CD4-positive, alpha-beta T cell treated with Interferon alpha-2 for 1 hour (primary cell): ENCODE measurements at places on chromosomes 16 and 17.

- no peak for DNase-seq
Measured at GRCh38 chr17:70434536-70435490, 265.5 kb downstream of the KCNJ2 start.

DNA sequence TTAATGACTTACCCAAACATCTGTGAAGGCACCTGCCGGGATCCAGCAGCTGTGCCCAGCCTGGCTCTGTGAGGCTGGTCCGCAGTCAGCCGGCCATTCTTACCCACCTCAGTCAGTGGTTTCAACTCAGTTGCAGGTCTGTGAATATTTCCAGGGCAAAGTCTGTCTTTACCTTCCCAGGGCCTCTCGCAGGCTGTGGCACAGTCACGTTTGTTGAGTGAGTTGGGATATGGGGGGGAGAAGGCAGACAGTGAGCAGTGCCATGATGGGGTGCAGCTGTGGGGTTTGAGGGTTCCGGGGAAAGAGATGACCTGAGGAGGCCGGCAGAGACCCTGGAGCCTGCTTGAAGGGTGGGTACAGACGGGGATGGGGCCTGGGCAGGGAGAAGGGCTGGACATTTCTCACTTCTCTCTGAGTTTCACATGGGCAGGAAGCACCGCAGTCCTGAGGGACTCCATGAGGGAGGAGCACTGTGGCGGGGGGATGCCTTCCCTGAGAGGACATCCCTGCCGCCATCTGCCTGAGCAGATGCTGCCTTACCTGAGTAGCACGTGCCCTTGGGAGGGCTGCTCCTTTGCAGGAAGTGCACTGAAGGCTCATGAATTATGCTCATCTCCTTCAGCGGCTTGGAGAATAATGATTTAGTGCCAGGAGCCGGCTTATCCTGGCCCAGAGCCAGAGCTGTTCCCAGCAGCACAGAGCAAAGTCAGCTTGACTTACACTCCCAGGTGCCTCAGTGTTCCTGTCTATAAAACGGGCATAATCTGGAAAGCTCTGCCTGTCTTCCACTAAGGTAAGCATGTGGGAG is 48.1 kb downstream of the KSR1 start:
- no peak for DNase-seq

GRCh38 chr17:3222505-3222904 is 15.0 kb downstream of the OR1A1 start:
- no peak for DNase-seq

GRCh38 chr17:35449371-35449931 is 885 bp upstream of the SLFN13 start:
- DNase-seq, result no peak

- DNase-seq, result no peak
Measured at GRCh38 chr16:55585631-55586030, 19.1 kb downstream of the CAPNS2 start.

GRCh38 chr16:1363501-1364041 is 11.8 kb downstream of the GNPTG start:
- peak; percentile 57 for DNase-seq

DNA sequence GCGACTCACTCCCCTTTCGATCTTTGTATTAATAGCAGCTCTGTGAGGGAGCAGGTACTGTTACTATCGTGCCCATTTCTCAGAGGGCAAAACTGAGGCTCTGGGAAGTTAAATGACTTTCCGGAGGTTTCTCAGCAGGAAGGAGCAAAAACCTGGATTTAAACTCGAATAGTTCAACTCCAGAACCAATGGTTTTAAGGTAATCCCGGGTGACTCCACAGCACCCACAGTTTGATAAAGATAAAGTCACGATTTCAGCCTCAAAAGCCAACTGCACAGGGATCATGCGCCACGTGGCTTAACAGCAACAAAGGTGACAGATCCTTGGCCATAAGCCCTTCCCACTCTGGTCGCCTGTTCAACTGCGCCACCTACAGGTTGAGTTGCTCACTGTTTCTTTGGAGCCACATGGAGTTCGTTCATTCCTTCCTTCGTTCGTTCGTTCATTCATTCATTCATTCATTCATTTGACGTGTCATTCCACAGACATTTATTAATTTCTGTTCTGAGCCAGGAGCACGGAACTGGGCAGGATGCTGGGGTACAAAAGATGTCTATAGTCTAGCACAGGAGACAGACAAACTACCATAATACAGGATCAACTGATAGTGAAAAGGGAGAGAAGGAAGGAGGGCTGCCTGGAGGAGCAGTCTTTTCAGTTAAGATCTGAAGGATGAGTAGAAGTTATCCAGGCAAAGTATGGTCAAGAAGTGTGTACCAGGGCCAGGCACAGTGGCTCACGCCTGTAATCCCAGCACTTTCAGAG is 134.8 kb downstream of the HS3ST2 start:
- peak; percentile 45 for DNase-seq

- peak; percentile 43 for DNase-seq
Measured at GRCh38 chr17:73667181-73667959, 23.1 kb upstream of the SDK2 start.

DNA sequence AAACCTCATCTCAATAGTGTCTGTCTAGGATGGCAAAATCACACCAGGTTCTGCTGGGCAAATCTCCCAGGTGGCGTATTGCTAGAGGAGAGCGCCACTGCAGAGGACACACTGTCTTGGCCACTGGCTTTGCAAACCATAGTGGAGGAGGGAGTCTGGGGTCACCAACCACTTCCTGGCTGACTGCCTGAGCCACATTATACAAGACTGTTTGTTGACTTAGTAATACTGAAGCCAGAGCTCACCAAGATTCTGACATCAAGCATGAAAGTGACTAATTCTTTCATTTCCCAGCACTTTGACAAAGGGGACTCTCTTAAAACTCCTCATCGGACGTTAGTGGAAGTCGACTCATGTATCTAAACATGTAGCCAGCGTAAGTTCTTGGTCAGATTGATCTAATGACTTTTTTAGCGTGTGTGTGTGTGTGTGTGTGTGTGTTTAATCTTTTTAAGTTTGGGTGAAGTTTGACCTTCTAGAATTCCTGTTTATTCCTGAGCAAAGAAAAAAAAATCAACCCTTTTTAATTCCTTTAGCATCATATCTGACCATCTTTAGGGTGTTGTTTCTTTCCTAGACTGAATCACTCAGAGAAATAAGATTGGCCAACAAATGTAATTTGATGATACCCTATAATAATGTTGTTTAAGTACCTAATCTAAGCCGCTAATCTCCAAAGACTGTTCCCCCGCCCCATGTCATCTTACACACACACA is 13.7 kb downstream of the PITPNC1 start:
- peak; percentile 73 for DNase-seq

GRCh38 chr17:2022647-2023240 is 2.4 kb downstream of the RTN4RL1 start:
- DNase-seq, result no peak

GRCh38 chr17:5446786-5447185 is 7.8 kb upstream of the C1QBP start:
- no peak for DNase-seq

GRCh38 chr16:3690980-3691720 is 26.2 kb downstream of the TRAP1 start:
- DNase-seq, result no peak

GRCh38 chr17:41621916-41622315 is 2.5 kb downstream of the KRT17 start:
- no peak for DNase-seq

GRCh38 chr17:28033972-28034714 is 8.3 kb upstream of the NLK start:
- no peak for DNase-seq

GRCh38 chr16:47939680-47940079 is 216.1 kb downstream of the ABCC12 start:
- no peak for DNase-seq

GRCh38 chr17:39823407-39824054 is 40.6 kb downstream of the IKZF3 start:
- no peak for DNase-seq

GRCh38 chr17:3475812-3476610 is at the start of gene ASPA:
Gene ASPA, plus strand, starts transcription at chr17:3475997. Its CDS starts 163 bp downstream, at chr17:3476160.
- no peak for DNase-seq

- DNase-seq, result no peak
Measured at GRCh38 chr16:20865420-20866131, 34.6 kb downstream of the DCUN1D3 start.

GRCh38 chr16:89349947-89350633 is 132.6 kb downstream of the ZNF778 start:
- DNase-seq, result no peak

DNA sequence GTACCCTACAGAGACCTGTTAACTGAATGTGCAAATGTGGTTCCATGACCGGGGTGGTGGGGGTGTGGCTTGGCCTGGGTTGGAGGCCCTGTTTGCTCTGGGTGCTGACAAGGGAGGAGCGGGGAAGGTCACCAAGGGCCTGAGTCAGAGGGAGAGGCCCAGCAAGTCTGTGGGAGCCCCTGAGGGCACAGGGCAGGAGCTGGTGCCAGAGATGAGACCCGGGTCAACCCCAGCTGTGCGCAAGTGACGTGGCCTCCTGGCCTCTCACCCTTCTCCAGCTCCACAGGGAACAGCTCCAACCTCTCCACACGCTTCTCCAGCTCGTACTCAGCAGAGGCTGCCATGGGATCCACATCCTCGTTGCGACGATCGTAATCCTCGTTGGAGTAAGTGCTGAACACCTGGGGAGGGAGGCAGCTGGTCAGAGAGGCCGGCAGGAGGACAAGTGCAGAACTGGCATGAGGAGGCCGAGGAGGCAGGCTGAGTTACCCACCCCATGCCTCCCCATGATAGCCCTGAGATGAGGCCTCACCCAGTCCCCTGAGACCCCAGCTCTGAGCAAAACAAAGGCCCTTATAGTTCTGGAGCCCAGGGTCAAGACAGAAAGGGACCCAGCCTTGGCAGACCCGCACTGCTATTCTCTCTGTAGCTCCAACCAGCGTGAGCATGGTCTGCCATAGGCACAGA is 5.5 kb downstream of the PPP1R9B start:
- no peak for DNase-seq
